ENCODE measurements at places on chromosomes 1 and 21. TPM values are rescaled to one million over a fixed set of nuclear protein-coding genes. Genes with fewer than 3 reads are reported as not detected.

DNA sequence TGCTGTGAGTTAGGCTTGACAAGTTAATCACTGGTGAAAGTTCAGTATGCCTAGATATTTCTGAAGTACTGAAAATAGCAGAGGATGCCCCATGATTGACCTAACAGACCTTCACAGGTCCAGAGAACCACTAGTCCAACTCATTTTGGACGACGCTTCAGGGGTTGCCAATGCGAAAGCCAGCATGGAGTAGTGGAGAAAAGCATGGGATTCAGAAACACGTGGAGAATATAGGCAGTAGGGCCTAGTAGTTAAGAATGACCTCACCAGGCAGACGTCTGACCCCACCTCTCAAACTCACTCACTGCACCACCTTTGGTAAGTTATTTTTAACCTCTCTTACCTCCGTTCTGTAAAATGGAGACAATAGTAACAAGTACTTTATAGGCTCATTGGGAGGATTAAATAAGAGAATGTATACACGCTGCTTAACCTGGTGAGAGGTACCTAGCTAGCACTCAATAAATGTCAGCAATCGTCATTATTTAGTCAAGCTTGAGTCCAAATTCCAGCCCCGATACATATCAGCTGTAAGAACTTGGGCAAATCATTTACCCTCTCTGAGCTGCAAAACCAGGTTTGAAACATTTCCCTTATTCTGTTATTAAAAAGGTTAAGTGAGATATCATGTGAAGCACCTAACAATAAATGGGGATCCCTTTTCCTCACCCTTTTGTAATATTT is 13.2 kb downstream of the PLPP3 start:
- no peak for DNase-seq

NEK7 gene
- total RNA-seq, result 13.0 TPM

DNA sequence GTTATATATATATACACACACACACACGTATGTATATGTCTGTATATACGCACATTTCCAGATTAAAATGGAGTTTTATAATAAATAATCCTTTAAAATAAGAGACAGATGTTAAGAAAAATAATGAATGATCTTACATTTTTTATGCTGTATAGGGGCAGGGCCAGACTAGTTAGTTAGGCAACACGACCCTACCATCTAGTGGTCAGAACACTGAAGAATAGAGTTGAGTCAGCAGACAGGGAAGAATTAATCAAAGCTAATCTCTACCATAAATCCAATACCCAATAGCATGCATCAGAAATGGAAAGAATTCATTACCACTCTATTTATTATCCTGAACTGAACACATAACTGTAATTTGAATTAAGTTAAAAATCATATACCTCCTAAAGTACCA is 156.7 kb downstream of the BRINP3 start:
- no peak for DNase-seq

DNA sequence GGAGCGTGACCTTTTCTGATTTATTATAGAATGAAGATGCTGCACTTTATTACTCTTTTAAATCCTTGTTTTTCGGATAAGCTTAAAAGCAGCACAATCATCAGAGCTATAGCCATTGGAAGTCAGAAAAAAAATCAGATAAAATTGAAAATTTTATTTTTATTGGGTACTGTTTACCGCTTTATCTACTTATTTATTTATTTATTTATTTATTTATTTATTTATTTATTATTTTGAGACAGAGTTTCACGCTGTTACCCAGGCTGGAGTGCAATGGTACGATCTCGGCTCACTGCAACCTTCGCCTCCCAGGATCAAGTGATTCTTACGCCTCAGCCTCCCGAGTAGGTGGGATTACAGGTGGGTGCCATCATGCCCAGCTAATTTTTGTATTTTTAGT is 83.1 kb upstream of the CHRM3 start:
- DNase-seq, result no peak

TMEM51 gene
- total RNA-seq, result not detected

DNA sequence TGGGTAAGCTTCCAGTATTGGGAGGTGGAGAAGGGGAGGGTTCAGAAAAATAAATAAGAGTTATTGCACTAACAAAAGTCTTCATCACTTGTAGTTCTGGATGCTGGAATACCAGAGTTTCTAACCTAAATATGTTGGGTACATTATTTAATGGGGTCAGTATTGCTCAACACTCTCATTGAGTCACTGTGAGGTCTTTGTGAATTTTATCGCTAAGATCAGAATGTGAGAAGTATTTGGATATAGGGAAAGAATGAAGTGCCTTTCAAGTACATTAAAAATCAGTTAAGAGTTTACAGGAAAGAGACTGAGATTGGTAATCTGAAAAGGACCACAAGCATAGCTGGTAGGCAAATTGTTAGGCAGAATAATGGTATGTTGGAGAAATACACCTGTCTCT is 8.8 kb downstream of the SNRPE start:
- no peak for DNase-seq

RBM11 gene
- 18.7 TPM for total RNA-seq

SSR2 gene
- 223 TPM for total RNA-seq

DNA sequence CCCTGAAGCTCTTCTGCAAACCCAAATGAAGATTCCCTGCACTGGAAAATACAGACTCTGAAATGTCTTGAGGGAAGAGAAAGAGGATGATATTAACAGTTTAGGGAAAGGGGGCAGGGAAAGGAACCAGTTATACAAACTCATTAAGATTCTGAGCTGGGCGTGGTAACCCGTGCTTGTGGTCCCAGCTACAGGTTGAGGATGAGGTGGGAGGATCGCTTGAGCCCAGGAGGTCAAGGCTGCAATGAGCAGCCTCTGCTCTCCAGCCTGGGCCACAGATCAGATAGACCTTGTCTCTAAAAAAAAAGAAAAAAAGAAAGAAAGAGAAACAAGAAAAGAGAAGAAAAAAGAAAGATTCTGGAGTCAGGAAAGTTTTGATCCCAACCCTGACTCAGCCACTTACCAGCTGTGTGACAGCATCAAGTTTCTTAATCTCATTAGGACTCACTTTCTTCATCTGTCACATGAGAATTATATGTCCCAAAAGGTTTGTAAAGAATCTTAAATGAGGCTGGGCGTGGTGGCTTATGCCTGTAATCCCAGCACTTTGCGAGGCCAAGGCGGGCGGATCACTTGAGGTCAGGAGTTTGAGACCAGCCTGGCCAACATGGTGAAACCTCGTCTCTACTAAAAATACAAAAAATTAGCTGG is 53.9 kb downstream of the OPTC start:
- DNase-seq, result no peak

DNA sequence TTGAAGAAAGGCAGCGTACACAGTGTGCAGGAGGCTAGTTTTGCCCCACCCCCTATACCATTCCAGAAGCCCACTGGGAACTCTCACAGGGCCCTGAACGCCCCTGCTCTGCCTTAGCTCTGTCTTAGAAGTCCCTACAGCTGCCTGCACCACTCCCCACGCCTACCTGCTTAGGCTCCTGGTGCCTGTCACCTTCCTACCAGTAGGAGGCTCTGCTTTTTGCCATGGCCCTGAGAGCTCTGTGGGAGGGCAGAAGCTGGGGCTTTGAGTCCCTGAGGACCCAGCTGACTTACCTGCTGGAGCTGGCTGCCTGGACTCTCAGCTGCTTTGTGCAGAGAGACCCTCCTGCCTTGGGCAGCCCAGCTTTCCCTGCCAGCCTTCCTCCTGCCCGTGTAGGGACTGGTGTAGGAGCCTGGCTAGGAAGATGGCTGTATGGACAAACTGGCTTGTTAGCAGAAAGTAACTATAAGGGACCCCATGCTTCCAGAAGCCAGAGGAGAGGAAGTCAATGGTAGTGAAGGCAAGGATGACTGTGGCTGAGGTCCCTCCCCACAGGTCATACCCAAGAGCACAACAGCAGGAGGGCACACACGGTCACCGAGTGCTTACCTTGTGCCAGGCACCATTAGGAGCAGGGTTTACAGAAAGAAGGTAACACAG is 9.8 kb upstream of the CELSR2 start:
- DNase-seq, result no peak

LCA5L gene
- 0.17 TPM for total RNA-seq

GRCh38 chr1:47582891-47583608 is 145.2 kb downstream of the FOXD2 start:
- DNase-seq, result no peak

Measured in CD4-positive, alpha-beta T cell (primary cell).